ENCODE measurements at places on chromosomes 16 and 17.

DNA sequence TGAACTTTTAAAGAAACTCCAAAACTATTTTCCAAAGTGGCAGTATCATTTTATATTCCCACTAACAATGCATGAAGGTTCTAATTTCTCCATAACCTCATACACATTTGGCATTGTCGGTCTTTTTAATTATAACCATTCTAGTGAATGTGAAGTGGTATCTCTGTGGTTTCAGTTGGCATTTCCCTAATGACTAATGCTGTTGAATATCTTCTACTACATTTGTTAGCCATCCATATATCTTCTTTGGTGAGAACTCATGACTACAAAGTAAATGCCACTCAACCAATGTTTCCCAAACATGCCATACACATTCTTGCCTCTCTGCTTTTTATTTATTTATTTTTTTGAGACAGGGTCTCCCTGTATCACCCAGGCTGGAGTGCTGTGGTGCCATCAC, 31.7 kb upstream of the TAOK1 start:
- no peak for DNase-seq

DNA sequence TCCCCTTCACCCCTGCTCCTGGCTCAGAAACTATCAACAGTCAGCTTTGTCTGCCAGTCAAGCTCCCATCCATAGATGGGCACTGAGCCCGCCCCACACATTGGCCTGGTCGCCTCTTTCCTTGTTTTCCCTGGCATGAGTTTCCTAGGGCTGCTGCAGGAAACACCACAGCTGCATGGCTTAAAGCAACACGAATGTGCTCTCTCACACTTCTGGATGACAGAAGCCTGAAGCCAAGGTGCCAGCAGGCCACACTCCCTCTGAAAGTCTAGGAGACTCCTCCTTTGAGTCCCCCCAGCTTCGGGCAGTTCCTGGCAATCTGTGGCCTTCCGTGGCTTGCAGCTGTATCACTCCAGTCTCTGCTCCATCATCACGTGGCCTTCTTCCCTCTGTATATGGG, 69.9 kb downstream of the TBC1D16 start:
- no peak for DNase-seq

- DNase-seq = no peak
These were observed 61.2 kb downstream of the SPACA3 start for GRCh38 chr17:33052856-33053255.

- DNase-seq = no peak
These were observed 985 bp downstream of the SGSM2 start for GRCh38 chr17:2338315-2338657.

DNA sequence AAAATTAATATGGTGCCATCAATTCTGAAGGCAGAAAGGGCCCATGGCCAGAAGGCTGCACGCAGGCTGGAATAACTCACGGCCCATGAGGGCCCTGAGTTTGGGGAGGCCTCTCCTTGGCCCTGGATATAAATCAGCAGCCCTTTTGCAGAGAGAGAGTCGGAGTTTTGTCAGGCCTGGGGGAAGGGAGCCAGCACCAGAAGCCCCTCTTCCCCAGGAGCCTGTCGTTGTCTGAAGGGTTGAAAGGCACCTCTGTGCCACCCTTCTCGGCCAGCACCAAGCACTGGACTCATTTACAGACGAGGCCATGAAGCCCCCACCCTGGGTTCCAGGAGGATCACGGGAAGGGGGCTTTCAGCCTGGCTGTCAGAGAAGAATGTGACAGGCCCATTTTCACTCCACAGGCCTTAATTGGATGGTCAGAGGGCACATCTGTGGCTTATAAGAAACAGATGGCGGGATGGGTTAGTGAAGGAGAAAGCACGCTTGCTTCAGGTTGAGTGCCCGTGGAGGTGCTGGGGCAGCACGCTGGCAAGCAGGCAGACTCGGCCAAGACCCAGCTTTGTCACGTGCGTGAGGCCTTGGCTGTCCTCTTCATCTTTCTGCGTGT, 140.6 kb downstream of the CLEC16A start:
- DNase-seq = no peak

DNA sequence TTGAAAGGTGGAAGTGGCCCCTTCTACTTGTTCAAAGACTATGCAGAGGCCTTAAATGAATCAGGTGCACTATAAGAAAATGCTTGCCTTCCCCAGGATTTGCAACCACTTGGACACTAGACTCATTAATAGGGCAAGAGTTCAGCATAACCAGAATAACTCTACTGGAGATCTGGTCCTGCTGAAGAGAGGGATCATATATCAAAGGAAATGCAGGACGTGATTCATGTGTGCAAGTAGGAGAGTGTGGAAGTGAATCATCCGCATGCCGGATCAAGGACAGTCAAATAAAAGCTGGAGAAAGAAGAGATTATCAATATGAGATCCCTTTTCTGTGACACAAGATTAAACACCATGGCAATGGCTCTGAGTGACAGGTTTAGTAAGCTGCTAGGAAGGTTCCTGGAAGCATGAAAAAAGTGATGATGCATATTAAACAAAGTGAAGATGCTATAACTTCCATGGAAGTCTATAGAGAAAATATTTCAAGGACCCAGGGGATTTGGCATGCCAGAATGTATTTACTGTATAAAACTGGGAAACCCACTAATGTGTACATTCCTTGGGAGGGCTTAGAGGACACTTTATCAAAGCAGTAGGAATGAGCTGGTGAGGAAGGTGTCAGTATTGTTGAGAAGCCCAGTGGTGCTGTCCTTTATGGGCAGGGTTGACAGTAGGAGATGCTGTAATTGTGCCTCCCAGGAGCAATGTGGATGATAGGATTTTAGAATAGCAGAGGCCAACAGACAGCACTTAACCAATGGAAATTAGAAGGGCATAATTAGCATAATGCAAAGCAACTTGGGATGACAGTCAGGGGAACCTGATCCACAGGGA, 133.1 kb downstream of the ABCA8 start:
- DNase-seq = no peak

- DNase-seq = no peak
These were observed 6.9 kb downstream of the CCNF start for GRCh38 chr16:2436110-2436509.

DNA sequence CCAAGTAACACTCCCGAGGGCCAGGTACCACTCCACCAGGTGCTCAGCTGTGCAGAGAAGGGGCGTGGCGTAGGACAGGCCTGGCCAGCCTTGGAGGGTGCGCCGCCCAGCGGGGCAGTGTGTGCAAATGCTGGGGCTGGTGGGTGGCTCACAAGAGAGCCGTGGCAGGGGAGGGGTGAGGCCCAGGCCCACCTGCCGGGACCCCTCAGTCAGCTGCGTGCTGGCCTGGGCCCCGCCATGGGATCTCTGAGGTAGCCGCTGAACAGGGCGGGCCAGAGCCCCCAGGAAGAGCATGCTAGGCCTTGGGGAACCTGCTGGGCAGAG, 8.8 kb downstream of the TPSG1 start:
- DNase-seq = no peak

DNA sequence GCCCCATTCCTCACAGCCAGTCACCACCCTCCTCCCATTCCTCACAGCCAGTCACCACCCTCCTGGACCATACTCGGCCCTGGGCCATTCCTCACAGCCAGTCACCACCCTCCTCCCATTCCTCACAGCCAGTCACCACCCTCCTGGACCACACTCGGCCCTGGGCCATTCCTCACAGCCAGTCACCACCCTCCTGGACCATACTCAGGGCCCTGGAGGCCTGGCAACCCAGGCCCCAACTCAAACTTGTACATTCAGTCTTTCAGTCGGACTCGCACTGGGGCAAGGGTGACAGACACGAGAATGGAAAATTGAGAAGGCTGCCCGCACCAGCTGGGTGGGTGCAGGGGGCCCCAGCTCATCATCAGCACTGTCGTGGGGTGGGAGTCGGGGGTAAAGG, 30.4 kb upstream of the FOXK2 start:
- no peak for DNase-seq

GRCh38 chr16:10490141-10490540, 90.3 kb downstream of the EMP2 start:
- no peak for DNase-seq

DNA sequence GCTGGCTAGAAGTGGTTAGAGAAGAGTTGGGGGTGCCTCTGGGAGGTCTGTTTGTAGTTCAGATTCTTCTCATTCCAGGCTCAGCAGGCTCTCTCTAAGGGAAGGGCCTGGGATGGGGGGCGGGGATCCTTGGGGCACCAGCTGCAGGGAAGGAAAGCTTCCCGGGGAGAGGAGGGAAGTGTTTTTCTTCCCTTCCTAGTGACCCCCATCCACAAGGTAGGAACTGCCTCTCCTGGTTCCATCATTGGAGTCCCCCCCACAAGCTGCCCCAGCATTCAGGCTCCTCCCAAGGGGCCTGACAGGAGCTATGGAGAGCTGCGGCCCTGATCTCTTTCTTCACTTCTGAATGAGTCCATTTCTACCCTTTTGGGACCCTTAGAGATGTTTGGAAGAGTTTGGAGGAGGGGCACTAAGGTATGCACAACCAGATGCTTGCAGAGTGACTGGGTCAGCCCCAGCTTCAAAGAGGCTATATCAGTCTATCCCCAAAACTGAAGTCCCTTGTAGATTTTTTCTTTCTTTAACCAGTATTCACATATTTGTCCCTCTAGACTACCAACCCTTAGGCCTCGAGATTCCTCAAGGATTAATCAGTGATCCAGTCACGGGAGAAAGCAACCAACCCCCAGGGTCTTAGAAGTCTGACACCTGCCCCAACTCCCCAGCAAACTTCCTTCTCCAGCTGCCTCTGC, 13.9 kb upstream of the FZD2 start:
- no peak for DNase-seq

GRCh38 chr16:8768692-8769091, 28.7 kb downstream of the TMEM186 start:
- no peak for DNase-seq

DNA sequence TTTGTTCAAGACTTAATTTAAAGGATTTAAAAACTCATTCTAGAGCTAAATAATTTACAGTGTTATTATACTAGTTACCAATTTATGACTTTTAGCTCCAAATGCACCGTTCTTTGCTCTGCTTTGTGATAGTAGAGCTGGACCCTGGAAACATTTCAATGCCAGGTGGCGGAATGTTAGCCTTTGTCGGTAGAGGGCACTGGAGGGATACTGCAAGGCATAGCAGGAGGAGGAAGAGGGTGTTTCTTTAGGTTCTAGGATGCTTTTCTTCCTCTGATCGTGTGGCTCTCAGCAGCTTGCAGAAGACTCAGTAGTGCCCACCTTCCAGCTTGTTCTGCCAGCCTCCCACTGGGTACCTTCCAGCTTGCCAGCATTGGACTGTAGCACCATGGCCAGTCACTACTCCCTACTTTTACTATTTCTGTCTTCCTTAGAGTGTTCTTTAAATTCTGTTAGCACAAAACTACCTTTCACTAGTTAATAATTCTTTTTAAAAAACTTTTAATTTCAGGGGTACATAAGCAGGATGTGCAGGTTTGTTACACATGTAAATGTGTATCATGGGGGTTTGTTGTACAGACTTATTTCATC, 325.3 kb downstream of the UTP18 start:
- no peak for DNase-seq

DNA sequence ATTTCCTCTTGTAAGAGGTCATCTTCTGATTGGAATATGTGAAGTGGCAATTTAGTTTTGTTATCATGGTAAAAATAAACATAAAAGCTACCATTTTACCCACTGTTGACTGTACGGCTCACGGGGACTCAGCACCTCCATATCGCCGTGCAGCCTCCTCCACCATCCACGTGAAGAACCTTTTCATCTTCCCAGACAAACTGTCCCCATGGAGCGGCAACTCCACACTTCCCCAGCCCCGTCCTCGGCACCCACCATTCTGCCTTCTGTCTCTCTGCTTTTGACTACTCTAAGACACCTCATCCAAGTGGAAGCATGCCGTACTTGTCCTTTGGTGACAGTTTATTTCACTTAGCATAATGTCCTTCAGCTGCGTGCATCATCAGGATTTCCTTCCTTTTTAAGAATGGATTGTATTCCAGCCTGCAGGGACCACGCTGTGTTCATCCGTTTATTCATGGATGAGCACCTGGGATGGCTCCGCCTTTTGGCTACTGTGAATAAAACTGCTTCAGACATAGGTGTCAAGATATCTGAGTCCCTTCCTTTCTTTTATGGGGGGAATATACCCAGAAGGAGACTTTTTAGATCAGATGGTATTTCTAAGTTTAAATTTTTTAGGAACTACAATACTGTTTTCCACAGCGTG, 14.3 kb downstream of the FBXO31 start:
- no peak for DNase-seq

- no peak for DNase-seq
These were observed 71.9 kb upstream of the TEKT1 start for GRCh38 chr17:6903326-6903900.

- no peak for DNase-seq
These were observed 142.9 kb upstream of the MYOCD start for GRCh38 chr17:12522743-12523183.

GRCh38 chr17:29731589-29731929, 108.8 kb upstream of the CORO6 start:
- DNase-seq = no peak

DNA sequence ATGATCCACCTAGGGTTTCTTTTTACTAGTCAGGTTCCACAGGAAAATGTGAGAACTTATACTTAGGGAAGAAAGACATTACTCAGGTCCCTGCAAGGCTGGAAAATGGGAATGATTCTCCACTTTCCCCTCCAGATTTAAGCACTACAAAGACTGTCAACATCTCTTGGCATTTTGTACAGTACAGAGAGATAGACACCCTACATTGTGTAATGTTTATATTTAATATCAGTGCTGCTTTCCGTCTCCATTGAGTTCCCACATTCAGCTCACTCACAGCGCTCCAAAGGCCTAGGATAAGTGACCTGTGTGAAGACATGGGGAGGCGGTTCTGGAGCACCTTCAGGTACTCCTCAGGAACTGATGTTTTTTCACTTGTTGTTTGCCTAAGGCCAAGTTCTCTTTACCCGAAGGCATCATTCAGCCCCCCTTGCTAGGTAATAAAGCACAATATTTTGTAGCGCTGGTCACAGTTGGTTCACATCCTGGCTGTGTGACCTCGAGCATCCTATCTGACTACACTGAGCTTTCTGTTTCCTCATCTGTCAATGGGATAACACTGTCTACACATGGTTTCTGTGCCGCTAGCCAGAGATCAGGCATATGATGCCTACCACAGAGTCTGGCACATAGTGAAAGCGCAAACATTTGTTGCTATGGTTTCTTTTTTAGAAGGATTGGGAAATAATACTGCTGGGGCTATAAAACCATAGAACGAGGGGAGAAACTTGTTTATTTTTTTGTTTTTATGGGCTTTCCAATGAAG, 226.6 kb downstream of the ZFHX3 start:
- no peak for DNase-seq

GRCh38 chr16:20940871-20941635, 40.5 kb downstream of the LYRM1 start:
- no peak for DNase-seq

DNA sequence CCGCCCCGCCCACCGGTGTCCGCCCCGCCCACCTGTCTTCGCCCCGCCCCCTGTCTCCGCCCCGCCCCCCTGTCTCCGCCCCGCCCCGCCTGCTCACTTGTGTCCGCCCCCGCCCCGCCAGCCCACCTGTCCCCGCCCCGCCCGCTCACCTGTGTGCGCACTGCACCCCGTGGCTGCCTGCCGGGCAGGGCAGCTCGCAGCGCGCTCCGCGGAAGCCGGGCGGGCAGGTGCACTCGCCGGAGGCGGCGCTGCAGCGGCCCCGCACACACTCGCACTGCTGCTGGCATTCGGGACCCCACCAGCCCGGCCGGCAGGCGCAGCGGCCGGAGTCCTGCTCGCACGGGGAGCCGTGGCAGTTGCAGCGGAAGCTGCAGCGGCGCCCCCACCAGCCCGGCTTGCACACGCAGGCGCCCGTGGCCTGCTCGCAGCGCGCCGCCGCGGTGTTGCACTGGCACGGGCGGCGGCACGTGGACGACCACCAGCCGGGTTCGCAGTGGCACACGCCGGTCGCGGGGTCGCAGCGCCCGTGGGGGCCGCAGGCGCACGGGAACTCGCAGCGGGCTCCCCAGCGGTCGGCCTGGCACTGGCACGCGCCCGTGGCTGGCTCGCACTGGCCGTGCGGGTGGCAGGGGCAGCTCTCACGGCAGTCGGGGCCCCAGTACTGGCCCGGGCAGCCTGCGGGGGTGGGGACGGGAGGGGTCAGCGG, 2.1 kb downstream of the SCARF1 start:
- DNase-seq = no peak
